Mesenchymal stem cell (in vitro differentiated cells and primary cell): ENCODE measurements at places on chromosomes 11 and 22.
A peak's percentile ranks its signal among the peaks of the same experiment; 100 is the strongest.

- DNase-seq, result no peak
- peaks cover 2% of the 10 kb centered on the region for H3K4me1 ChIP-seq
Observed at GRCh38 chr22:40826984-40827741, 8.0 kb upstream of the SLC25A17 start.

DNA sequence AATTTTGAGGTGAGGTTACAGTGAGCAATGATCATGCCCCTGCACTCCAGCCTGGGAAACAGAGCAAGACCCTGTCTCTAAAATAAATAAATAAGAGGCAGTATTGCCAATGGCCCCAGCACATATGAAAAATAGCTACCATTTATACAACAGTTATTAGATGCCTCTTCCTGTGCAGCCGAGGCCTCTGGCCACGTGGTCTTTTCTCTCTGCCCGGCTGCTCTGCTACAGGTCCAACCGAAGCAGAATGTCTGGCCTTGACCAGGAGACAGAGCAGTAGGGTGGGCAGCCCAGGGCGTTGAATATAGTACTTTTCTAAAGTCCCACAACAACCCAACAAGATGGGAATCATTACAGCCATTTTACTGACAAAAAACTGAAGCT lies 12.4 kb upstream of the OAF start:
- peaks cover 15% of the 10 kb centered on the region for H3K4me1 ChIP-seq
- peaks cover 32% of the 10 kb centered on the region for H3K27me3 ChIP-seq
- H3K36me3 ChIP-seq, result no peaks in the 10 kb centered on the region

DNA sequence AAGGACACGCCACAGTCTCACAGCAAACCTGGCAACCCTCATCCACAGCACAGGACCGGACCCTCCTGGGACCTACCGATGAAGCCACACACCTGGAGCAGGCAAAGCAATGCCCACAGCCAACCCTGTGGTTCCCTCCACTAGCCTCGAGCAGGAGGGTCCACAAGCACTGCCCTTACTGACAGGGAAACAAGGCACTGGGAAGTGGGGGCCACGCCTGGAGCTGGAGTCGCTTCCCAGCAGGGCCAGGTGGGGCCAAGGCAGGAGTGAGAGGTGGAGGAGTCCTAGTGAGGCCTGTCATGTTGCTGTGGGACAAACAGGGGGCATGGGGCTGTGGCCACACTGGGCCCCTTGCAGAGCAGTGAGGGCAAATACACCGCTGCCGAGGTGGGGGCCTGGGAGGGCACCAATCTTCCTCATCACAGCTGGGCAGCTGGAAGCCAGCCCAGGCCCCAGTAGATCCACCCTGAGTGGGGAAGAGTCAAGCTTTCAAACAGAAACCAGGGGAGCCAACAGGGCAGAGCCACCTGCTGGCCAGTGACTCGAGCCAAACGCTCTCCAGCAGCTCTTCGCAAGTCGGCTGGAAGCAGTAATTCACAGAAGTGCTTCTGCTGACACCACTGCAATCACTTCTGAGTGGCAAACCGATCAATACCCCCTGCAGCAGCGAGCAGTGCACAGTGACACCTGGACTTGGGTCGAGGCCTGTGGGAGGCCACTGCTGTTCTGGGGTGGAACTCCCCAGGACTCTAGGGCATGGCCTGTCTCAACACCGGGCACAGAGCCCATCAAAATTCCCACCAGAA lies 13.7 kb downstream of the SULT4A1 start:
- DNase-seq, result no peak
- H3K4me3 ChIP-seq, result no peak overlapping the region
- peaks cover 3% of the 10 kb centered on the region for H3K4me1 ChIP-seq
- no peaks in the 10 kb centered on the region for H3K36me3 ChIP-seq

- DNase-seq, result no peak
- no peak overlapping the region for H3K4me3 ChIP-seq
- H3K27me3 ChIP-seq, result peaks cover 16% of the 10 kb centered on the region
- no peaks in the 10 kb centered on the region for H3K36me3 ChIP-seq
- no peaks in the 10 kb centered on the region for H3K4me1 ChIP-seq
Observed at GRCh38 chr22:32100711-32101110, 57.6 kb downstream of the SLC5A1 start.

DNA sequence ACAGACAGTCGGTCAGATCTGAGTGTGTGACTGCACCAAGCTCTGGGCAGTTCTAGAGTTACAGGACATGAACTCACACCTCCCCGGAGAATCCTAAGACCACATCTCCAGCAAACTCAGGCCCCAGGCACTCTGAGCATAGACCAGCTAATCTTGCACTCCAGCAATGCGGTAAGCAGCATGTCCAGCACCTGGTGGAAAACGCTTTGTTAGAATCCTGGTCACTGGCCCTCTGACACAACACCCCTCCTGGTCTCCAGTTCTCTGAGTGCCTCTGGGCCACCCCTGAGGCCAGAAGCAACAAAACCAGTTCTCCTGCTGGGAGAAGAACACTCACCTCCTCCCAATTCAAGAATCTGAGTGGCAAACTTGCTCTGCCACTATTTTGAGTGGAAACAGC lies 82.7 kb upstream of the TMEM45B start:
- H3K4me3 ChIP-seq, result no peak overlapping the region
- DNase-seq, result no peak
- peaks cover 20% of the 10 kb centered on the region for H3K27me3 ChIP-seq
- no peak overlapping the region for H3K27ac ChIP-seq

DNA sequence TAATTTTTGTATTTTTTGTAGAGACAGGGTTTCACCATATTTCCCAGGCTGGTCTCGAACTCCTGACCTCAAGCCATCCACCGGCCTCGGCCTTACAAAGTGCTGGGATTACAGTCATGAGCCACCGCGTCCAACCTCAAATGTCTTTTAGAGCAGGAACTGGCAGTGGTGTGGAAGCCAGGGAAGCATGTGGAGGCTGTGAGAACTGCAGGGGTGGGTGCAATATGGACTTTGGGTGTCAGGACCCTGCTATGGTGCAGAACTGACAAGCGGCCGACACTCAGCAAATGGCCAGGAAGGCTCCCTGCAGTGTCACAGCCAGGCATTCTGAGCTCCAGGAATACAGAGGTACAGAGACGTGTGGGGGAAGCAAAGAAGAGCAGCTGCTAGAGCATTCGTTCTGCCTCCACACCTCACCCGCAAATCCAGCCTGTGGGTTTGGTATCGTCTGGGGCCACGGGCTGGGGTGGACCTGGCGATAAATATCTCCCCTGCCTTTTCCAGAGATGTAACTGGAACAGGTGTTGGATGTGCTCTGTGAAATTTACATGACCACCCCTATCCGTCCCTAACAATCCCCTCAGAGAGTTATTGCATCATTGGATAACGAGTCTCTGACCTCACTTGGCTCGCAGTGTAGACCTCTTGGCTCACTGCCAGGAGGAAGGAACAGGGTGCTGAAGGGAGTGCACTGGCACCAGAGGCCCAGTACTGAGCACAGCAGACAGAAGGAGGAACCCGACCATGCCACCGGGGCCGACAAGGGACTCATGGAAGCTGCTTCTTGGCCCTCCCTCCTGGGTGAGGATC lies 624.7 kb upstream of the B3GAT1 start:
- H3K4me3 ChIP-seq, result no peak overlapping the region
- H3K27me3 ChIP-seq, result no peaks in the 10 kb centered on the region
- no peaks in the 10 kb centered on the region for H3K36me3 ChIP-seq
- DNase-seq, result no peak

GRCh38 chr11:119803726-119804294 lies 74.8 kb upstream of the NECTIN1 start:
- no peaks in the 10 kb centered on the region for H3K4me1 ChIP-seq
- H3K27ac ChIP-seq, result no peak overlapping the region
- H3K36me3 ChIP-seq, result no peaks in the 10 kb centered on the region

- no peak overlapping the region for H3K27ac ChIP-seq
- no peak overlapping the region for H3K4me3 ChIP-seq
- no peaks in the 10 kb centered on the region for H3K27me3 ChIP-seq
- H3K36me3 ChIP-seq, result no peaks in the 10 kb centered on the region
- no peaks in the 10 kb centered on the region for H3K4me1 ChIP-seq
Observed at GRCh38 chr11:4479644-4480043, 2.8 kb upstream of the OR52K1 start.

GRCh38 chr11:35178873-35179272 lies 39.9 kb downstream of the CD44 start:
- H3K27ac ChIP-seq, result no peak overlapping the region
- H3K4me1 ChIP-seq, result peaks cover 8% of the 10 kb centered on the region
- peaks cover 10% of the 10 kb centered on the region for H3K36me3 ChIP-seq
- H3K4me3 ChIP-seq, result peak overlapping the region; percentile 34

DNA sequence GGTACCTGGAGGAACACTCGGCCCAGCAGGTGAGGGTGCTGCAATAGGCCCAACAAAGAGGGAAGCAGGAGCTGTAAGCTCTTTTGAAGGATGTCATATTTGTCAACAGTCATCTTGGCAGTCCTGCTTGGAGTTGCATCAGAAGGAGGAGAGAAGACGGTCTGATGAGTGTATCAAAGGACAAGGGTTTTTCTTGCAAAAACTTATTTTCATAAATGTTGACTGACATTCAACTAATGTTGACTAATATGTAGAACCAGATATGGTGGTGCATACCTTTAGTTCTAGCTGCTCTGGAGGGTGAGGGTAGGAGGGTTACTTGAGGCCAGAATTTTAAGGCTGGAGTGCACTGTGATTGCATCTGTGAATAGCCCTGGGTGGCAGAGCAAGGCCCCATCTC lies 72.3 kb downstream of the CABIN1 start:
- no peak overlapping the region for H3K27ac ChIP-seq
- no peak for DNase-seq
- H3K27me3 ChIP-seq, result no peaks in the 10 kb centered on the region
- peaks cover 38% of the 10 kb centered on the region for H3K36me3 ChIP-seq

- no peak overlapping the region for H3K4me3 ChIP-seq
- DNase-seq, result peak; percentile 76
- H3K27me3 ChIP-seq, result no peaks in the 10 kb centered on the region
- no peak overlapping the region for H3K27ac ChIP-seq
Observed at GRCh38 chr22:38868886-38869381, 3.1 kb downstream of the CBX6 start.

- H3K4me3 ChIP-seq, result no peak overlapping the region
- DNase-seq, result no peak
- H3K36me3 ChIP-seq, result no peaks in the 10 kb centered on the region
- no peak overlapping the region for H3K27ac ChIP-seq
- peaks cover 3% of the 10 kb centered on the region for H3K27me3 ChIP-seq
Observed at GRCh38 chr22:48277868-48278581, 1515.6 kb downstream of the TBC1D22A start.

GRCh38 chr11:9601037-9601875 lies 27.8 kb downstream of the WEE1 start:
- peak overlapping the region; percentile 39 for H3K4me3 ChIP-seq
- H3K4me1 ChIP-seq, result peaks cover 8% of the 10 kb centered on the region
- no peaks in the 10 kb centered on the region for H3K27me3 ChIP-seq
- H3K27ac ChIP-seq, result peak overlapping the region; percentile 76

GRCh38 chr11:67463680-67464410 lies 5.2 kb downstream of the TMEM134 start:
- peaks cover 32% of the 10 kb centered on the region for H3K4me1 ChIP-seq
- peak overlapping the region; percentile 26 for H3K27ac ChIP-seq
- DNase-seq, result peak; percentile 43
- peaks cover 13% of the 10 kb centered on the region for H3K36me3 ChIP-seq

GRCh38 chr22:49412236-49412635 lies 415.4 kb downstream of the BRD1 start:
- no peak overlapping the region for H3K27ac ChIP-seq
- H3K36me3 ChIP-seq, result no peaks in the 10 kb centered on the region
- no peaks in the 10 kb centered on the region for H3K4me1 ChIP-seq
- no peaks in the 10 kb centered on the region for H3K27me3 ChIP-seq

- peaks cover 65% of the 10 kb centered on the region for H3K36me3 ChIP-seq
- no peak for DNase-seq
- peaks cover 60% of the 10 kb centered on the region for H3K4me1 ChIP-seq
- H3K4me3 ChIP-seq, result no peak overlapping the region
Observed at GRCh38 chr22:20566420-20567260, 59.2 kb downstream of the MED15 start.

- H3K27ac ChIP-seq, result no peak overlapping the region
- DNase-seq, result no peak
- H3K4me3 ChIP-seq, result no peak overlapping the region
- no peaks in the 10 kb centered on the region for H3K36me3 ChIP-seq
- no peaks in the 10 kb centered on the region for H3K4me1 ChIP-seq
- no peaks in the 10 kb centered on the region for H3K27me3 ChIP-seq
Observed at GRCh38 chr11:87596176-87596575, 558.4 kb downstream of the TMEM135 start.

DNA sequence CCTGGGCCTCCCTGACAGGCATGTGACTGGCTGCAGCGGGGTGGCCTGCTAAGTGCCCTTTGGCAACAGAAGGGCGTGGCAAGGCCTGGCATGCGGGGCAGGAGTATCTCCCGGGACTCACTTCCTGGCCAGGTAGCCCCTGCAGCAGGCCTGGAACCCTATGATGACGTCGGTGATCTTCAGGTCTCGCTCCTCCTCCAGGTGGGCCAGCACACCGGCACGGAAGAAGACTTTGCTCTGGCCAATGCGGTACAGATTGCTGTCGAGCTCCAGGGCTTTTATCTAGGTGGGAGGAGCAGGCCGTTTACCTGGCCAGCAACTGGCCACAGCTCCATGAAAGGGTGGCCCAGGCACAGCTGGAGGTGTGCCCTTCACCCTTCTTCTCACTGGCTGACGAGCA lies 50.9 kb downstream of the APOL1 start:
- peaks cover 42% of the 10 kb centered on the region for H3K4me1 ChIP-seq
- no peak overlapping the region for H3K4me3 ChIP-seq
- peaks cover 93% of the 10 kb centered on the region for H3K36me3 ChIP-seq
- DNase-seq, result no peak
- H3K27ac ChIP-seq, result peak overlapping the region; percentile 61

DNA sequence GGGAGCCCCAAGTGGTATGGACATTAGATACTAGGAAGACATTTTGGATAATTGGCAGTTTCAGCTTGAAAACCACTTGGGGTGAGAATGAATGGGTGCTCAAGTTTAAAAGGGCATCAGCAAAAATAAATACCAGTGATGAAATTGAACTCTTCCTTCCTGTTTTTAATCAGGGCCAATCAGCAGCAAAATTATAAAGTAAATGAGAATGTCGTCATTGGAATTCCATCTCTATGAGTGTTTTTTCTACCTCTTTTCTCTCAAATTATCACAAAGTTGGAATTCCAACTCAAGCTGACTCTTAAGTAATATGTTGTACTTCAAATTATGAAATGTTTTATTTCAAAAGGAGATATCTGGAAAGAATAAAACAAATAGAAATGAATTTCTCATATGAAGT lies 730.6 kb downstream of the METTL15 start:
- no peak overlapping the region for H3K4me3 ChIP-seq
- H3K36me3 ChIP-seq, result no peaks in the 10 kb centered on the region
- no peak for DNase-seq
- H3K4me1 ChIP-seq, result peaks cover 3% of the 10 kb centered on the region

GRCh38 chr11:22797047-22797446 lies 32.6 kb downstream of the SVIP start:
- peaks cover 5% of the 10 kb centered on the region for H3K27me3 ChIP-seq
- H3K36me3 ChIP-seq, result no peaks in the 10 kb centered on the region
- H3K27ac ChIP-seq, result no peak overlapping the region
- no peaks in the 10 kb centered on the region for H3K4me1 ChIP-seq

DNA sequence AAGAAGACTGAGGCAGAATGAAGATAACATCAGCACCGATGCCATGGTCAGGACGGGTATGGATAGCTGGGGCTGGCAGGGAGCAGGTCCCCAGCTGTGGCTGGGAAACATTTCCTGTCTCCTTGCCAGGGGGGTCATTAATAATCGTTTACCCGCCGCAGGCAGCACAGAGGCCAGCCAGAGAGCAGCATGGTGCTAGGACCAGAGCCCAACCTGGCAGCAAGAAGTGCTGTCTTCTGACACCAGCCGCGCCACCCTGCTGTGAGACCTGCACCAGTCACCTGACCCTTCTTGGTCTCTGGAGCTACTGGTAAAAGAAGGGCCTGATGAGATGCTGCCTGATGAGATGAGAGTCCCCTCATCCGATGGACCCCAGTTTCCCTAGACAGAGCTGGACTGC lies 36.3 kb downstream of the PDE2A start:
- peaks cover 87% of the 10 kb centered on the region for H3K27me3 ChIP-seq
- H3K36me3 ChIP-seq, result no peaks in the 10 kb centered on the region
- peaks cover 10% of the 10 kb centered on the region for H3K4me1 ChIP-seq
- no peak for DNase-seq

GRCh38 chr22:38923463-38924346 lies 33.7 kb upstream of the APOBEC3A start:
- no peaks in the 10 kb centered on the region for H3K36me3 ChIP-seq
- no peak overlapping the region for H3K4me3 ChIP-seq
- H3K4me1 ChIP-seq, result peaks cover 9% of the 10 kb centered on the region
